ENCODE measurements at places on chromosomes 5 and 9.

DNA sequence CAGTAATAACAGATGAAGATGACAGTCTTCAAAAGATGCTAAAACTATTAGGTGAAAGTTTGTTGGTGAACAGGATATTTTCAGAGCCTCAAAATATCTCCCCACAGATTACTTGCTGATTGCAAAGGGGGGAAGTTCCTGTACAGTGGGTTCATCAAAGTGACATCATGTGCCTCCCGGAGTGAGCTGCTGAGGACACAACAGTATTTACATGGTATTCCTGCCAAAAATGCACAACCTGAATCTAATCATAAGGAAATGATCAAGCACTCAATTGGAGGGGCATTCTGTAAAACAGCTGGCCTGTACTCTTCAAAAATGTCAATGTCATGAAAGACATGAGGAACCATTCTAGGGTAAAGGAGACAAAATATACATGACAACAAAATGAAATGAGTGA lies 18.9 kb upstream of the GLIS3 start:
- DNase-seq = no peak

- DNase-seq = no peak
Measured at GRCh38 chr9:135051316-135052038, 36.0 kb upstream of the OLFM1 start.

- DNase-seq = no peak
Measured at GRCh38 chr9:134929193-134930158, 11.8 kb upstream of the FCN1 start.

GRCh38 chr5:169944922-169945680 lies 35.2 kb downstream of the INSYN2B start:
- DNase-seq = no peak

DNA sequence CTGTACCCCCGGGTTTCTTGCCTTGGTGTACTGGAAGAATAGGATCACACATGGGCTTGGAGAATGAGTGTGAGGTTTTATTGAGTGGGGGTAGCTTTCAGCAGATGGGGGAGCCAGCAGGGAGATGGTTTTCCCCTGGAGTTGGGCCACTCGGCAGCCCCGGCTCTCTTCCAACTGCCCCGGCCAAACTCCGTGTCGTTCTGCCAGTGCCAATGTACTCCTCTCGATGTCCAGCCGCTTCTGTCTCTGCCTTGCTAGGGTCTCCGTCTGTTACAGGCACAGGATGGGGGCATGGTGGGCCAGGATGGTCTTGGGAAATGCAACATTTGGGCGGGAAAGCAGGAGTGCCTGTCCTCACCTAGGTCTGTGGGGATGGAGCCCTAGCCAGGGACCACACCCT lies 7.6 kb upstream of the PLPP6 start:
- DNase-seq = no peak

DNA sequence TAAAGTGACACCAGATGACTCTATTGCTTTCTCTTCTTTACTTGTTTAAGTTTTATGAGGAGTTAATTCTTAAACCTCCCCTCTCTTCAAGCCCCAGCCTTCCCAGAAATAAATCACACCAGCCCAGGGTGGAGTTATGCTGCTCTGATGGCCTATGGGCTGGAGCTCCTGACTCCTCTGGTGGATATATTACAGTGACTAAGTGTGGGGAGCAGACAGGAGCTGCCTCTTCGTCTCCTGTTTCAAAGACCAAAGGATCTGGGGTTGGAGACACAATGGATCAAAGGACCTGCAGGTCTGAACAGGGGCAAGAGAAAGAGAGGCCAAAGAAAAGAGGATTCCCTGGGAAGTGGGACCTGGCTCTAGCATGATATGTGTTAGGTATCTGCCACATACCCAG lies 312.0 kb upstream of the MSX2 start:
- no peak for DNase-seq

DNA sequence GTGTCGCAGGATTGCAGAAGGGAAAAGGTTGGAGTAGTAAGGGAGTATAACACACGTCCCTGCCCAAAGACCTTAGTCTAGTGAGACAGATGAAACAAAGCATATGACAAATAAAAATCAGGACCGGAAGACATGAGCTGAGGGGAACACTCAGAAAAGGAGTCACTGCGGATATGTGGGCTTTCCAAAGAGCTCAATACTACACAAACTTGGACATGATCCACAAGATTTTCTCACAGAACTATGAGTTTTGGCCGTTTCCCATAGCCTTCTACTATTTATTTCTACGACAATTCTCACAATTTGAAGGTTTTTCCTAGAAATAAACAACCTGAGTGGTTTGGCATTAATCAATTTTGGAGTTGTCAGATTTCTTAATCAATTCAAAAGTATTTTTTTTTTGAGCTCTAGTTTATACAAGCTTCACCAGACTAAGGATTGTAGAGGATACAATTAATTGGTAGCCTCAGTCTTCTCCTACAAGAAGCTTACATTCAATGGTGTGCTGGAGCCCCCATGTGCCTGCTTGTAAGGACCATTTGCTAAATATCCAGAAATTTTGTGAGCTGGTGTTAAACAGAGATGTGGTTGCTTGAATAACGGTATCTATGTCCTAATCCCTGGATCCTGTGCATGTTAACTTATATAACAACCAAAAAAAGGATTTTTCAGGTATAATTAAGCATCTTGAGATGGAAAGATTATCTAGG lies 91.4 kb downstream of the ADAMTS12 start:
- DNase-seq = no peak
